ENCODE measurements at places on chromosomes 7 and 10. TPM values are rescaled to one million over a fixed set of nuclear protein-coding genes. Genes with fewer than 3 reads are reported as not detected.

Gene WIPF3
- total RNA-seq = 2.8 TPM

Gene HDAC9
- total RNA-seq = 41.0 TPM

Gene NKX1-2
- 0.06 TPM for total RNA-seq

Gene SAMD9L
- total RNA-seq = 21.4 TPM

DNA sequence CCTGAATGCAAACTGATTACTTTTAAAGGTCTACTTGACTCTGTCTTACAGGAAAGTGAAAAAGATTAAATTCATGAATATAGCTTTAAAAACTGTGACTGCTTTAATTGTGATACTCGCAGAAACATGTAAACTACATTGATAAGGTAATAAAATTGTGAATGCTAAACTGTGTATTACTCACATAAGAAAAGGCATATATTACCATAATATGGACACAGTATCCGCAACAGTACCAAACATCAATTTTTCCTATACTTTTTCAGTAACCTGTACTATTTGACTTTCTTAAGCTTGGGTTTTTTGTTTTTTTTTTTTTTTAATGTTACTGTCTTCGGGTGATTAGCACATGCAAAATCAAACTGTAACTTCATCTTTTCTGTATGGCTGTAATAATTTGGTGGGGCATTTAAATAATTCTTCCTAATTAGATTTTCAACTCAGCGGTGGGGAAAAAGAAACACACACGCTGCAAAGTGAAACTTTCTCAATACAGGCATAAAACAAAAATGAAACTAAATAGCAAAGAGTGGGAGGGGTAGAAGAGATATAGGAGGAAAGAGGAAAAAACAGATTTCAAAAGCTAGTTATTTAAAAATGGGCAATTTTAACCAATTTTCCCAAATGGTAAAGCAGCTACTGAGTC, 23.2 kb downstream of the NT5C3A start:
- no peaks in the 10 kb centered on the region for H3K36me3 ChIP-seq
- H3K27me3 ChIP-seq = no peaks in the 10 kb centered on the region
- no peak overlapping the region for H3K4me3 ChIP-seq
- H3K27ac ChIP-seq = no peak overlapping the region
- no peak for DNase-seq
- peaks cover 20% of the 10 kb centered on the region for H3K4me1 ChIP-seq

DNA sequence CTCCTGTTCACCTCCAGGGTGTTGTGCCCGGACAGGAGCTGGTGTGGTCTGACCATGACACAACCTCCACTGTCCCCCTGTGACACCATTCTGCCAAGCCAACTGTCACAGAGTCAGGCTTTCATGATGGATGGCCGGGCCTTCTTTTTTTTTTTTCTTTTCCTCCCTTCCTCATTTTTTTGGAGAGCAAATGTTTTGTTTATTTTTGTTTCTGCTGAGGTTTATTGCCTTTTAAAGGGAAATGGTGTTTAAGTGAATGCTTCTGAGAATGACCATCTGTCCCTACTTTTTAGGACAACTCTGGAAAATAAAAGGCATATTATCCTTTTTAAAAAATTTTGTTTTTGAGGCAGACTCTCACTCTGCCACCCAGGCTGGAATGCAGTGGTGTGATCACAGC, 115.1 kb upstream of the NPS start:
- H3K4me1 ChIP-seq = no peaks in the 10 kb centered on the region
- DNase-seq = peak; percentile 87
- no peak overlapping the region for H3K27ac ChIP-seq
- peaks cover 21% of the 10 kb centered on the region for H3K36me3 ChIP-seq

DNA sequence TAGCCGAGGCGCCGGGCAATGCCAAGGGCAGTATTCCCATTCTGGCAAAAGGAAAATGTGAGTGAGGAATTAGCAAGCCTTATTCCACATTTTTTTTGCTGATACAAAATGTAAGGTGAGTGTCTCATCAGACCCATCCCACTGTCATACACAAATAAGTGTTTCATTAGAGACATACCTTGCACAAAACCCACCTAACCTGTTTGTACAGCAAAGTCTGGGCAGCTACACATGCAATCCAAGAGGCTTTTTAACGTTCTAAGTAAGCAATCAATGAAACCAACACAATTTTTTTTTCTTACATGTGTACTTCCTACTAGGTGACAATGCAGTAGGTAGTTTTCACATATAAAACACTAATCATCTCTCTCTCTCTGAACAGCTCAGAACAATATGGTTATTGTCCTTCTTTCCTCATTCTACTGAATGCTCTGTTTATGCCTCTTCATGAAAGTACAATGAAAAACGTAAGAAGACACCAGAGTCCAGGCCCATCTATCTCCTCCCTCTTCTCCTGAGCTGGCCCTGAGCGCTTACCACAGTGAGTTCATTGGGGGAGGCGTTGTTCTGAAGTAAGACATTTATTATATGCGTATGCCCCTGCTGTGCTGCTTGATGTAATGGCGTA, 217.2 kb downstream of the ANK3 start:
- no peak overlapping the region for H3K4me3 ChIP-seq
- no peak for DNase-seq
- H3K36me3 ChIP-seq = peaks cover 2% of the 10 kb centered on the region
- H3K4me1 ChIP-seq = no peaks in the 10 kb centered on the region
- H3K27me3 ChIP-seq = no peaks in the 10 kb centered on the region

GRCh38 chr10:80755893-80756292, 218.2 kb downstream of the SH2D4B start:
- H3K27me3 ChIP-seq = no peaks in the 10 kb centered on the region
- no peak for DNase-seq
- H3K4me3 ChIP-seq = no peak overlapping the region
- no peaks in the 10 kb centered on the region for H3K4me1 ChIP-seq

GRCh38 chr7:44787041-44787440, 9.4 kb upstream of the PPIA start:
- H3K27ac ChIP-seq = no peak overlapping the region
- H3K4me1 ChIP-seq = no peaks in the 10 kb centered on the region
- no peak for DNase-seq
- H3K27me3 ChIP-seq = no peaks in the 10 kb centered on the region
- no peaks in the 10 kb centered on the region for H3K36me3 ChIP-seq

GRCh38 chr7:155832581-155832981, 20.3 kb upstream of the SHH start:
- H3K27me3 ChIP-seq = no peaks in the 10 kb centered on the region
- no peaks in the 10 kb centered on the region for H3K4me1 ChIP-seq
- no peaks in the 10 kb centered on the region for H3K36me3 ChIP-seq
- no peak overlapping the region for H3K27ac ChIP-seq
- H3K4me3 ChIP-seq = no peak overlapping the region

DNA sequence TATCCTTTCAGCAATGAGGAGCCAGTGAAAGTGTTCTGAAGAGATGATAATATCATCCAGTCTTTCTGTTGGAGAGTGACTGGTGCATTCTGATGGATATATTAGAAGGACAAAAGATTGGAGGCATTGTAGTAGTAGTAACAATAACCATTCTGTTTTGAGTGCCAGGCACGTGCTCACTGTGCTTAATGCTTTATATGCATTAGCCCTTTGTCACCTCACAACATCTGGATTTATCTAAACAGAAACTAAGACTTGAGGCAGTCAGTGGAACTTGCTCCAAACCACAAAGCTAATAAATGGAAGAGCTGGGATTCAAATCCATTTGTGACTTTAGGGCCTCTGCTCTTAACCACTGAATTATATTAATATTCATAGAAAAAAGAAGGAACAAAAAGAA, 84.5 kb upstream of the OIT3 start:
- no peak for DNase-seq
- no peak overlapping the region for H3K27ac ChIP-seq
- H3K4me3 ChIP-seq = no peak overlapping the region
- H3K27me3 ChIP-seq = no peaks in the 10 kb centered on the region

DNA sequence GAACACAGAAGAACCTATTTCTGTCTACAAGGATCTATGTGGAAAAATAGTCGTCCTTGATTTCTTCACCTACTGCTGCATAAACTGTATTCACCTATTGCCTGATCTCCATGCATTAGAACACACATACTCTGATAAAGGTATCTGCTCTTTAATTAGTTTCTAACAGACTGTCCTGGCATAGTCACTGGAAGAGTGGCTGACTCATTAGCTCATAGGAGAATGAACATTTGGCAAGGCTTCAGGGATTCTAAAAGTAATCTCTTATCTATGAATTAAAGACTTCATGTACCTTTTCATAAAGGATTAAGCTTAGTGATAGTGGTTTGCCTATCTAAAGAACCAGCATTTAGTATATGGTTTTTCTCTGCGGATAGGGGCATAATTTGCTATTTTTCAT, 4.1 kb downstream of the NHLRC2 start:
- no peak overlapping the region for H3K27ac ChIP-seq
- H3K36me3 ChIP-seq = peaks cover 8% of the 10 kb centered on the region
- H3K4me3 ChIP-seq = no peak overlapping the region
- DNase-seq = no peak

GRCh38 chr10:88110822-88111221, 247.4 kb downstream of the PTEN start:
- H3K27me3 ChIP-seq = no peaks in the 10 kb centered on the region
- no peak overlapping the region for H3K4me3 ChIP-seq
- H3K36me3 ChIP-seq = no peaks in the 10 kb centered on the region
- no peaks in the 10 kb centered on the region for H3K4me1 ChIP-seq

- H3K27ac ChIP-seq = no peak overlapping the region
- H3K4me1 ChIP-seq = peaks cover 27% of the 10 kb centered on the region
- H3K27me3 ChIP-seq = peaks cover 51% of the 10 kb centered on the region
- no peak overlapping the region for H3K4me3 ChIP-seq
These were observed 53.7 kb upstream of the LBX1 start for GRCh38 chr10:101282947-101283346.

DNA sequence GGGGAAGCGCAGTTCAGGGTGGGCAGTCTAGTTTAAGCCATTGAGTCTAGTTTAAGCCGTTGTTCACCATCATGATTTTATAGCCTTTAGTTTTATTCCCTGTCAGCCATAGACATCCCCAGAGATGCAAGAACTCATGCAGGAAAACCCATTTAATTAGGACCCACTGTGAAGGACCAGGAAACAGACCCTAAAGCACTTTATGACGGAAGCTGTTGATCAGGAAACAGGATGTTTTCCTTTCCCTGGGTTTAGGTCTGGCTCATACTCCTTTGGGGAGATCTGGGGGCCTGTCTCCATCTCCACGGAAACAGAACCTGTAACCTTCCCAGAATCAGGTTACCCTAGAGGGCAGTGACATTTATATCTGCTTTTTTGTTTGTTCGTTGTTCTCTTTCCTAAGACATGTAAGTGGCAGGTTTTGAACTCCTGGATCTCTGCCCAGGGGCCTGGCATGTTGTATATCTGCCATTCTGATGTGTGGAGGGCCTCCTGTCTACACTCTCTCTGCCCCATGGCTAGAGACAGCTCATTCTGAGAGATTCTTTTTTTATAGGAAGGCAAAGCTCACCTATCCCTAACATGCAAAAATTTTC, 657.2 kb upstream of the GALNT17 start:
- H3K36me3 ChIP-seq = no peaks in the 10 kb centered on the region
- no peak overlapping the region for H3K4me3 ChIP-seq
- H3K27me3 ChIP-seq = no peaks in the 10 kb centered on the region
- peaks cover 1% of the 10 kb centered on the region for H3K4me1 ChIP-seq

DNA sequence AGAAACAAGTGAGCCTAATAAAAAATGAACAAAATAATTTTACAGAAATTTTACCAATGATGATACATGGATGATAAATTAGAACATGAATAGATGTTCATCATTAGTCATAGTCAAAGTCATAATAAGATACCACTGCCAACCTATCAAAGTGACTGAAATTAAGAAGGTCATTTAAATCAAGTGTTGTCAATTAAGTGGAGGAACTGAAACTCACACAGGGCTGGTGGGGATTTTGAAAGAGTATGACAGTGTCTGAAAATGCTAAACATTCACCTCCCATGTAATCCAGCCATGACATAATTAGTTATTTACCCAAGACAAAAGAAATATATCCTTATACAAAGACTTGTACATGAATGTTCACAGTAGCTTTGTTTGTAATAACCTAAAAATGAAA, 57.1 kb upstream of the DYNC1I1 start:
- peaks cover 2% of the 10 kb centered on the region for H3K4me1 ChIP-seq
- H3K36me3 ChIP-seq = no peaks in the 10 kb centered on the region
- no peak overlapping the region for H3K27ac ChIP-seq
